Endothelial cell of umbilical vein (primary cell): ENCODE measurements at places on chromosomes 3 and 15.

- no peak for DNase-seq
Measured at GRCh38 chr3:14885307-14885706, 62.1 kb upstream of the NR2C2 start.

DNA sequence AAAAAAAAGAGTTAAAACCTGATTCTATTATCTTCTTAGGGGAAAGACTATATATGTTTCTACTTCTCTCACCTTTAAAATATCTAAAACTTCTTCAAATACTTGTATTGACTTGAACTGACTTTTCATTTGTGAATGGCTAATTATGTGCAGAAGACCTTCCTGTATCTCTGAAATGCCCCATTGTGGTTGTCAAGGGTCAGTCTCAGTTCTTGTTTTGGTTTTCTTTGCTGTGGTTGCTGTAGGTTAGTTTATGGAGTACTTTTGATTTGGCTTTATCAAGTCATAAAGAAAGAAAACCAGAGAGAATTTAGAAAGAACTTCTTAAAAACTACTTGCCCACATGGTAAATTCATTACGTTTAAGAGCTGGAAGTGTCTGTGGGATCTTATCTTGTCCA is 345.3 kb upstream of the POU1F1 start:
- DNase-seq, result no peak

- no peak for DNase-seq
Measured at GRCh38 chr3:13159890-13160289, 86.7 kb upstream of the IQSEC1 start.

DNA sequence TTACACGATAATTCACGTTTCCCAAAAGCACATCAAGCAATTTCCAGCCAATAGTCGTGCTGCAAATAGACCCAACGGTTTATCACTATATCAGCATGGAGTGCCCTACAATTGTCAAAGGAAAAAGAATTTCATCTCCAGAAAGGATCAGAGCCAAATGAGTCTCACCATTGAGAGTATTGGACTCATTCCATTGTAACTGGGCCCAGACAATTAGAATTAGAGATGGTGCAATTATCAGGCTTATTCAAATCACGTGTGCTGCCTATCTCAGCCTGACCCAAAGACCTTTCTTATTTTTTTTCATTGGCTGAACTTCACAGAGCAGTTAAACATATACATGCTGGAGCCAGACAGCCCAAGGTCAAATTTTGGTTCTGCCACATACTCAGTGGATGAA is 87.0 kb upstream of the LRTM1 start:
- no peak for DNase-seq

- no peak for DNase-seq
Measured at GRCh38 chr3:49602877-49603411, 48.7 kb downstream of the BSN start.

DNA sequence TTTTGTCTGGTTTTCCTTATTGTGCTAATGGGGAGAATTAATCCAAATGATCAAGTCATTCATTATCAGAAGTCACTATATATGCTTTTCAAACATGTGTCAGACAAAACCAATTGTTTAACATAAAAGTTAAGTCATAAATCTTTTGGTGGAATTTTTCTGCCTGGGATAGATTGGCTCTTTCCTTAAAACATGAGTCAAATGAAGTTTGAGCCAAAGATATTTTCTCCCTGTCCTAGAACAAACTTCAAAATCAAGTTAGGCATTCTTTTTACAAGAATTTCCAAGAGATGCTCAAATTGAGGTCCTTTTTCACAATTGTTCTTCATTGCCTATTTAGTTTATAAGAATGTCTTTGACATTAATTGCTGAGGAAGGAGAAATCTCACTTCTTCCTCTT is 138.3 kb downstream of the UACA start:
- no peak for DNase-seq

GRCh38 chr15:51846066-51846462 is 16.6 kb downstream of the TMOD3 start:
- DNase-seq, result no peak

DNA sequence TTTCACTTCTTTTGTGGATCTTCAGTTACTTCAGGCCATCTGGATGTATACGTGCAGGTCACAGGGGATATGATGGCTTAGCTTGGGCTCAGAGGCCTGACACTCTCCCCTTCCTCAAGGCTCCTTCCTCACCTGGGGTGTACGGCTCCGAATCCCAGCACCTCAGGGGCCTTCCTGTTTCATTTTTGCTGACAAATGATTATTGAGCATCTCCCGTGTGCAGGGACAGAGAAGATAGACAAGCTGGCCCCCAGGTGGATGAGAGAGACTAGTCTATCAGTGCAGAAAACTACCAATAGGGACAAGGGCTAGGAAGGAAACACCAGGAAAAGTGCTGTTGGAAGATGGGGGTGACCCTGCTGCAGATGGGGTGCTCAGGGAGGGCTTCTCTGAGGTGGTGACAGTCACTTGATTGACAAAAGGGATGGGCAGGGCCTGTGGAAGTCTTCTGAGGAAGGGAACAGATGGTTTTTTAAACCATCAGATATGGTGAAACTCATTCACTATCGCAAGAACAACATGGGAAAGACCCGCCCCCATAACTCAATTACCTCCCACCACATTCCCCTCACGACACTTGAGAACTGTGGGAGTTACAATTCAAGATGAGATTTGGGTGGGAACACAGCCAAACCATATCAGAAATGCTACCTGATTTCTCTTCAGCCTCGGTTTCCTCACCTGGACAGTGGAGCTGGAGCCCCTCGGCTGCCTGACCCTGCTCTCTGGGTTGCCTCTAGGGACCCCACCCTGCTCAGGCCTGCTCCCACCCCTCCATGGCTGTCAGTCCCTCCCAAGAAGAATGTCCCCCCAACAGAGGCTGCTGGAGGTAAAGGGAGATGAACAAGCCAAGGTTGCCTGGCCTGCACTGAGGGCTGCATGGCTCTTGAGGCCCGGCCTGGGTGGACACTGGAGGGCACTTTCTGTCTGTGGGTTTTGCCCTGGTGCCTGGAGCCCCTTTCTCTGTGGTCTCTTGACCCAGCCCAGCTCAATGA is 37.2 kb upstream of the ACAD9 start:
- no peak for DNase-seq

GRCh38 chr3:31105438-31106077 is 211.1 kb upstream of the GADL1 start:
- DNase-seq, result peak; percentile 76

- peak; percentile 76 for DNase-seq
Measured at GRCh38 chr15:58182460-58183163, 44.4 kb downstream of the AQP9 start.

DNA sequence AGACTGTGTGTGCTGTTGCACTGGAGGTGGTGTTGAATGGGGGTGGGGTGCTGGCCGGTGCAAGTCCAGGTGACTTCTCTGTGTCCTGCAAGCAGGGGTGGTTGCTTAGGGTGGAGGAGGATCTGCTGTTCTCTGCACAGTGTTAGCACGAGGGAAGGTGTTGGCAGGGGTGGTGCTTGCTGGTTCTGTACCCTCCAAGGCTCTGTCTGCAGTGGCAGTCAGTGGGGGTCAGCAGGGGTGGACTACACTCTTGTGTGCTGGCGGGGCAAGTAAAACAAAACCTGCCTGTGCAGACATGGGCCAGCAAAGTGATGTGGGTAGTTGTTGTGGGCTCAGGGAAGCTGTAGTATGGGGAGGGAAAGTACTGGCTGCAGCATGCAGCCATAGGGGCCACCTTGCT is 5.5 kb downstream of the ROPN1 start:
- DNase-seq, result no peak

- DNase-seq, result no peak
Measured at GRCh38 chr3:74393426-74393825, 221.0 kb downstream of the CNTN3 start.

- no peak for DNase-seq
Measured at GRCh38 chr3:37751967-37752648, 109.6 kb upstream of the CTDSPL start.

GRCh38 chr3:97896547-97896946 is 74.7 kb downstream of the CRYBG3 start:
- DNase-seq, result no peak

DNA sequence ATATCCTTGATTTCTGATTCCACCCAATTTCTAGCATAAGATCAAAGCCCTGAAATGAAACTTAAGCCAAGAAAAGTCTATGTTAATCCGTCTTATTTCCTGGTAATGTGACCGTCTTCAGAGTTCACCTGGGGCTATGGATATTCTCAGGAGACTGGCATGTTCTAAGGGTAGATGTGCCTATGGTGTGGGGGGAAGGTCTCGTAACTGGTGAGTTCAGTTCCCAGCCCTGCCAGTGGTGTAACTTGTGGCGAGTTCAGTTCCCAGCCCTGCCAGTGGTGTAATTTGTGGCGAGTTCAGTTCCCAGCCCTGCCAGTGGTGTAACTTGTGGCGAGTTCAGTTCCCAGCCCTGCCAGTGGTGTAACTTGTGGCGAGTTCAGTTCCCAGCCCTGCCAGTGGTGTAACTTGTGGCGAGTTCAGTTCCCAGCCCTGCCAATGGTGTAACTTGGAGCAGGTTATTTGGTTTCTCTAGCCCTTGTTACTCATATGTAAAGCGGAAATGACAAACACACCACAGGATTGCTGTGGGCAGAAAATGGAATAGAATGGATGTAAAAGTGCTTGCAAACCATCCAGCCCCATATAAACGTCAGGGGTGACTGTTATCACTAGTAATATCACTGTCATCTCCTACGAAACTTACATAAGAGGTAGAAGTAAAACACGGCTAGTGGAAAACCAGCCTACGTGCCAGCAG is 30.4 kb downstream of the SLC51A start:
- no peak for DNase-seq

DNA sequence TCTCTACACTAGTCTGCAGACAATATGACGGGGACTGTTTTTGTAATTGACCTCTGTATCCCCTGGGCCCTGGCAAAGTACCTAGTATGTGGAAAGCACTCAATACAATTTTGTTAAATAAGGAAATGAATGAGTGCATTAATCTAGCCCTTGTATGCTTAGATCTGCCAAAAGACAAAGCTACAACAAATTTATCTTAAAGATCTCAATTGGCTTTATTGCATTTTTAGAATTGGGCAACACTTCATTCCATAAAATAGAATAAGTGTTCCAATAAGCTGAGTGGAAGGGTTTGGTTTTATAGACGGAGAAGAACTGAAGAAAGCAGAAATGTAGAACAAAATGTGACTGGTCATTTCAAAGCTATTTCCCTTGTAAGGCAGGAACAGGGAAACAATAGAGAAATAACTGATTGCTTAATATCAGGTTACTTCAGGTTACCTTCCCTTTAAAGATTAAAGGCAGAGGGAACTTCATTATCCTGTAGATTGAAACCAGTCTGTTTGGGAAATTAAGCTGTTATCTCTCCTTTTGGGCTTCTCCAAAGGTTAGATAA is 108.3 kb upstream of the MME start:
- DNase-seq, result peak; percentile 59

- no peak for DNase-seq
Measured at GRCh38 chr15:44319385-44319784, 30.9 kb downstream of the GOLM2 start.

DNA sequence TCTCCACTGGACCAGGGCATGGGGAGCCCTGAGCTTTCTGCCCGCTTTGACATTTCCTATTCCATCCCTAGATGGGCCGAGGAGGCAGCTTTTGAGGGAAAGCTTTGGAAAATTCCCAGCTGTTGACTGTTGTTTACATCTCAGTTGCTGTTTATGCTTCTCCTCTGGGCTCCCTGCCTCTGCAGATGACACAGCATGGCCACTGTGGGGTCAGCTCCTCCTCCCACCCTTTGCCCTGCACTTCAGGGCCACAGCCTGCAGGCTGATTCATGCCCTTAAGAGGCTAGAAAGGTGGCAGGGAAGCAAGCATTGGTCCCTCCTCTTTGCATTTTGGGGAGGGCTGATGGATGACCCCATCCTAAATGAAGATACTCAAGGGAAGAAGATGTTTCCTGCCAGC is 8.5 kb upstream of the CTXND1 start:
- DNase-seq, result no peak

DNA sequence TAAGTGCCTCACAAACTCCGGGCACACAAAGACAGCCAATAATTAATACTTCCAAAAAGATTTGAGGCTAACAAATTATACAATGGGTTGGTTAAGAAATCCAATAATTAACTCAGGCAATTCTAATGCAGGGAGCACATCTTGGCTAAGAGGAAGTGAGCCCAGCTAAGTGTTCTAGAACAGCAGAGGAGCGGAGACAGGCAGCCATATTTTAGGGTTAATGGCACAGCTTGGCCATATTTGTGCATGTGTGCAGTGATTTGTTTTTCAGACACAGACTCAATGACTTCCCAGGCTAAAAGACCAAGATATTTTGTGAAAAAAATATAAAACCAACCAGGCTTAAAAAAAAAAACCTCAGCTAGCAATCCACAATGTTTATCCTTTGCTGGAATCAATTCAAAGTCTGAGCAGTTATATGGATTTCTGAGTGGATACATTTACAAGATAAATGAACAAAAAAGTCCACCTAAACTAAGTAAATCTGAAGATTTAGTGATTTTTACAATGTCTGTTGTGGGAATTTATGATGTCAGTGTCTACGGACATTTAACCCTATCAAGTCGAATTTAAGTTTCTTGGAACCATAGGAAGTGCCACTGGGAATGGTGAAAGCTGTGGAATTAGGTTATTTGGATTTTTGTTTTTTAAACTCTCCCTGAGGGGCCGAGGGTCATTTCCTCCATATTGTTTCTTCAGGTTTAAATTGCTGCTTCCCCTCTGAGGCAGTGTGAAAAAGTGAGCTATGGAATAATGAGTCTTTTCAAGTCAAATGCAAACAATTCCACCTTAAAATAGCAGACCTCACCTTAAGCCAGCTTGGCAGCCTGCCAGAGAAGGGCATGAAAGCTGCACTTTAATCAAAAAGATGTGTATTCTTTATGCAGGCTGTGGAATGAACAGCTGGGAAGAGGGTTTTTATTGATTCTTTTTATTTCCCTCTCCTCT is 413.7 kb upstream of the TBL1XR1 start:
- DNase-seq, result peak; percentile 83

DNA sequence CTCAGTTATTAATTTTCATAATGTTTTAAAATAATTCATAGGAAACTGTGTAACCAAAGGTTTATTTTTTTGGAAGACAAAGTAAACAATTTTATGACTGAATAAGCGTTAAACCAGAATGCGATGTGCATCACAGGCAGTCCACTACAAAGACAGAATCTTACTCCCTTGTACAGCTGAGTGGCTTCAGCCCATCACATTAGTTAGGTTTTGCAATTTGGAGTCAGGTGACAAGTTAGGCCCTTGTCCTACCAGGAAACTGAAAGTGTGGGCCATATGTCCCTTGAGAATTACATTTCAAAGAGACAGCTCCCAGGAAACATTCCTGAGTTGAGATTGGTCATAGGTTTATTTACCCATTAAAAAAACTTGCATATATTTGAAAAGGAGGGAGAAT is 156.3 kb downstream of the MEX3B start:
- no peak for DNase-seq

GRCh38 chr15:86916671-86917360 is 837.1 kb downstream of the AGBL1 start:
- no peak for DNase-seq

- DNase-seq, result peak; percentile 65
Measured at GRCh38 chr15:64717735-64718495, 57.5 kb downstream of the RBPMS2 start.

DNA sequence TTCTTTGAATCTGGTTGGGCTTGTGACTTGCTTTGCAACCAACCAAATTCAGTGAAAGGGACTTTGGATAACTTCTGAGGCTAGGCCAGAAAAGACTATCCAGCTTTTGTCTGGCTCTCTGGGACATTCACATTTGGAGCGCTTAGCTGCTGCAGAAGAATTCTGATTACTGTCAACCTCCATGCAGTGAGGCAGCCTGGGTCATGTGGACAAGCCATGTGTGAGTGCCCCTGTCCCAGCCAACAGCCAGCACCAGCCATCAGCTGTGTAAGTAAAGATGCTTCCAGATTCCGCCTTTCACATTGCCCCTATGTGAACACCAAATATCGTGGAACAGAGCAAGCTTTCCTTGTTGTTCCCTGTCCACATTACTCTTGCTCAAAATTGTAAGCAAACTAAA is 12.9 kb upstream of the TNFAIP8L3 start:
- no peak for DNase-seq

GRCh38 chr3:147415874-147416273 is 6.7 kb downstream of the ZIC1 start:
- DNase-seq, result no peak
